Nucleus accumbens (tissue), 56 donors: ENCODE measurements at places on chromosomes 2 and 18.

DNA sequence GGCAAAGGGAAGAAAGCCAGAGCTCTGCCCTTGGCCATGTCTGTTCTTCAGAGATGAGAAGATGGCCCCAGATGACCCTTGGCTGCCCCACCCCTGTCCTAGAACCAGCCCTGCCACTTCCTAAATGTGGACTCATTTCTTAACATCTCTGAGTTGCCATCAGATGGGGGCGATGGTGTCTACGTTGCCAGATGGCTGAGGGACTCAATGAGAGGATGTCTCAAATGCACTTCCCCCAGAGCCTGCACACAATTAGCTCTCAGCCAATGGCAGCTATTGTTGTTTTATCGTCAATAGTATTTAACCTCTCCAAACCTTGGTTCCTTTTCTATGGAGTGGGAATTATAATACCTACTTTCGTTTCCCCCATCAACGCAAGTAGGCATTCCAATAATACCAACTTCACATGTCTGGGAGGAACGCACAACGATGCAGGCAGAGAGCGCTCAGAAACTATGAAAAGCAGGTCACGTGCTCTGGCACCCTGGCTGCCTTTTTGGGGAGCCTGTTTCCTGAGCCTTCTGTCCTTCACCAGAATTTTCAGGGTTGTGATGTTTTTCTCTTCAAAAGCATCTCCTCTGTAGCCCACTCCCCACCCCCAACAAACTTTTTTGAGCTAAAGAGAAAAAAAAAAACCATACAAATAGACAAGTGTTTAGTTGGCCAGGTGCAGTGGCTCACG, 100.3 kb downstream of the MCFD2 start:
- DNase-seq, result no peak

GRCh38 chr2:64405581-64406406, 48.2 kb upstream of the LGALSL start:
- no peak for DNase-seq

- no peak for DNase-seq
Measured at GRCh38 chr2:22826703-22827102, 558.3 kb upstream of the KLHL29 start.

DNA sequence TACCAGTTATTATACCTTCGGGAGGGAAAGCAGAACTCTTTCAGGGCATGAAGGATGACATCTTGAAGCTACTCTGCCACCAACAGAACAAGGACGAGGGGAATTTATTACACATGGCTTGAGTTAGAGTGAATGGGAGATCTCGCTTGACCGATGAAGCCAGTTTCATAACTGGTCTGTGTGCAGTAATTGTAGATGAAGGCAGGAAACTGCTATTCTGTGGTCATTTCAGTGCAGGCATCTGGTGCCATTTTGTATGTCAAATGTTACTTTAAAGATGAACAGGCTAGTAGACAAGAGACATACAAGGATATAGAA, 20.5 kb downstream of the GREB1 start:
- no peak for DNase-seq

- no peak for DNase-seq
Measured at GRCh38 chr2:165109915-165110314, 93.9 kb downstream of the SCN3A start.
